ENCODE measurements at places on chromosomes 2 and 18.

DNA sequence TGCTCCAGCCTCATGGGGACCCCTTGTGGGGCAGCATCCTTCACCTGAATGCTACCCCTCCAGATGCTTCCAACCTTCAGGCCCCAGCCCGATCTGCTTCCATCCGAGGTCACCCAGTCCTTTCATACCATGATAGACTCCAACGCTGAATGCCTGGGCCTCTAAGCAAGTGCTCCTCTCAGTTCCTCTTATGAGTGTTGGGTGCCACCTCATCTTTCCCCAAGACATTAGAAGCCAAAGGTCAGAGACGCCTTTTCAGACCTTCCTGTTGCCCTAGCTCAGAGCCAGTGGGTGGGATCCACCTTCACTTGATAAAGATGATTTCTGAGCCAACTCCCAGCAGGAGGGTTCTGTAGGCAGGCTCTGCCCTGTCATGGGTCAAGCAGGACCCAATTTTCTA is 174.5 kb upstream of the MGAT5 start:
- DNase-seq: no peak

GRCh38 chr2:172288603-172289002 is 138.8 kb upstream of the ITGA6 start:
- DNase-seq: no peak

DNA sequence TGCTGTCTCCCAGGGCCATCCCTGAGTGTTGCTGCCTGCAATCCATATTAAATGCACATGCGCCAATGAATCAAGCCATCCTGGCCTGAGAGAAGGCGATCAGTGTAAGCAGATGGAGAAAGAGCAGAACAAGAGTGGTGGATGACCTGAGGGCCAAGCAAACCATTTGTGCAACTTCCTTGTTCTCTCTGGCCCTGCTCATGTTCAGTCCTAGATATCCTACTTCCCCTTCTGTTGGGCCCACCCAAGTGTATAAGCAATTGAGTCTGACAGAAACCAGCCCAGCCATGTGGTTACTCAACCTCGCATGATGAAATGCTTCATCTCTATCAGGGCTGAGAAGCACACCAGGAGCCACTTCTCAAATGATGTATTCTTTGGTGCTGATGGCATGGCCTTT is 383.1 kb upstream of the ID2 start:
- DNase-seq: no peak

DNA sequence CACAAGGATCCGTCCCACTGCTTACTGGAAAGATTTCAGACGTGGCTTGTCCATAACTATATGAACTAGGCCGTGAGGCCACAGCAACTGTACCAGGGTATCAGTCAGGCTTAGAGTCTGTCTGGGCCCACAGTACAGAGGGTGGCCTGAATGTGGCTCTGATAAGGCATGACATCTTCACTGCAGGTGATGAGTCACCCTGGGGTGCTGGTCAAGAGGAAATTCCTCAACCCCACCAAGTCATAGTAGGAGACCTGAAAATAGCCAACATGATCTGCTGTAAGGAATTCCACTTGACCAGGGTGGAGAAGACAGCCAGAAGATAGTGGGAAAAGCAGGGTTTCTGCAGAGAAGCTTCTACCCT is 107.7 kb downstream of the INHBB start:
- DNase-seq: no peak

GRCh38 chr2:85536479-85536878 is 2.5 kb upstream of the MAT2A start:
- DNase-seq: no peak

DNA sequence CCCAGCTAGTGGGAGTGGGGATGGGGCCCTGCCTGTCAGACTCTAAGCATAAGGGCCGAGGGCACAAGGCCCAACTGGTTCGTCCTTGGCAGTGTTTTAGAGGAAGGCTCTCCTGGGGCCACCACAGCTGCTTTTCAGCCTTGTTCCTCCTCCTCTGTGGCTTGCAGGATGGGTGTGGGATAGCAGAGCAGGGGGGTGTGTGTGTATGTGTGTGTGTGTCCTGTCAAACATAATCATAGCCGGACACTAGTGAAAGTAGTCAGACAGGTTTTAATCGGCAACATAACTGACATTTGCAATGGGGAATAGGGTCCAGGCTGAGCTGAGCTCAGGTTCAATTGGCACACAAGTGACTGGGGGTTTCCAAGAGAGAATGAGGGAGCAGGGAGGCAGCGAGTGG is 114.2 kb downstream of the SEPTIN10 start:
- no peak for DNase-seq

DNA sequence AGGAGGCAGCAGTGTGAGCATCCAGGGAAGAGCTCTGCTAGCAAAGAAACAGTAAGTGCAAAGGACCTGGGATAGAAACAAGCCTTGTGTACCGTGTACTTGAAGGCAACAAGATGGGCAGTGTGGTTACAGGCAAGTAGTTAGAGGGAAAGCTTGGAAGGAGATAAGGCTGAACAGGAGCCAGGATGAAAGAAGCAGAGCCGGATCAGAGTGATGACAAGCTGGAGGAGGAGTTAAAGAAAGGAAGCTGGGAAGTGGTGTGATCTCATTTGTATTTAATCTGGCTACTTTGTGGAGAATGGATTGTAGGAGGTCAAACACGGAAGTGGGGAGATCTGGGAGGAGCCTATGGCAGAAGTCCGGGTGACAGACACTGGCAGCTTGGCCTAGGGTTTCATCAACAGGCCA is 44.7 kb upstream of the VPS54 start:
- DNase-seq: no peak

GRCh38 chr2:26805241-26805676 is 19.4 kb downstream of the CENPA start:
- no peak for DNase-seq

GRCh38 chr2:95082477-95082876 is 39.1 kb downstream of the MRPS5 start:
- no peak for DNase-seq

GRCh38 chr2:43221763-43222474 is 4.5 kb downstream of the ZFP36L2 start:
- DNase-seq: no peak

- DNase-seq: no peak
These were observed 27.4 kb downstream of the DBI start for GRCh38 chr2:119393971-119394748.

GRCh38 chr2:18123577-18123976 is 245.1 kb downstream of the KCNS3 start:
- no peak for DNase-seq

- no peak for DNase-seq
These were observed 9.1 kb downstream of the GPR155 start for GRCh38 chr2:174477759-174478158.

DNA sequence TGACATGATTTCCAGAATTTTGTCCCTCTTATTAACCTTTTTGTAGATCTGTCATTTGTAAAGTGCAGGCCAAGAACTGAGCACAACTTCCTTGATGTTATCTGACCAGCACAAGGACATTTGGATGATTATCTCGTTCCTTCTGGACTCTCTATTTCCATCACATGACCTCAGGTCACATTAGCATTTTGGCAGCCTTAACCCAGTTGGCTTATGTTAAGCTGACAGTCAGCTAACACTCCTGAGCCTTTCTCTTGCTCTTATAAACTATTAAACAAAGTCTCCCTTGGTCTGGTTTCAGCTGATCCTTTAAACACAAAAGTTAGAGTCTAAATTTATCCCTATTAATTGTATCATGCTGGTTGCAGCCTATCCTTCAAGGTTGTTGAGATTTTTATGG is 167.2 kb upstream of the RBBP8 start:
- no peak for DNase-seq

DNA sequence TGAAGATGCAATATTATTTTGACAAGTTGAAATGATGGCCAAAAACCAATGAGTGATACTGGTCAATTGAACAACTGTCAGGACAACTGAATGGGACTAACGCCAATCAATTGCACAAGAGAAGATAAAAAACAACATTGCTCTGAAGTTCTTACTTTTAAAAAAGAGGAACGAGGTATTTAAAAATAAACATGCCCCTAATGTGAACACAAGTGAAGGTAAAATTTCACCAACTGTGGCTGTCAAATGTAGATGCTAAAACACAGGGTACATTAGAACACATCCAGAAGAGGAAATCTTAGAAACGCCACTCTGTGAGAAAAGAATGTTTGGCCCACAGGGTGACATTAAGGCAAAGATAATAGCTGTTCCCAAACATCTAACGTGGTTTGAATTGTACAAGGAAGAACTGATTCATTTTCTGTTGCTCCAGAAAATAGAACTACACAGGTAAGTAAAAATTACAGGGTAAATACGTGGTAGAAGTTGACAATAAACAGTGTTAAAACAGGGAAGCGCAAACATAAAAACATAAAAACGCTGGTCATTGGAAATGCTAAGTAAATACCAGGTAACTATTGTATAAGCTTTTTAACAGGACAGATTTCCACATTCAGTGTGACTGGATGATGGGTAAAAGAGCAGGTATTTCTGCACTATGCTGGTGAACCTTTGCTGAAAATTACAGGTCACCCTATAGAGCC is 20.3 kb downstream of the LONRF2 start:
- DNase-seq: no peak

DNA sequence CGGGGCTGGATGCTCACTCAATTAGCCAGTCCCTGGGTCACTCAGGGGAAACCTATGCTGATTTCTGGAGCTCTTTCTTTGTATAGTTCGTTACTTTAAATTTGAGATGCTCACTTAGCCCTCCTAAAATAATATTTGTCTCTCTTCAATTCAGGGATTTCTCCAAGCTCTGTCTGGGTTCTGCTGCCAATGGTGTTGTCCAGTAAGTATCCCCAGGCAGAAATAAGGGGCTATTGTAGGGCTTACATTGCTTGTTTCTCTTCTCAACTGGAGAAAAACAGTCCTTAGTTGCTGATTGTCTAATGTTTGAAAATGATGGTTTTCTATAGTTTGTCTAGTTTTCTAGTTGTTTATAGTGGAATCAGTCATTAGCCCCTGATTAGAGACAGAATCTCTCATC is 5.0 kb downstream of the RAB6C start:
- DNase-seq: no peak

- no peak for DNase-seq
These were observed 91.6 kb downstream of the HS1BP3 start for GRCh38 chr2:20559277-20559676.

DNA sequence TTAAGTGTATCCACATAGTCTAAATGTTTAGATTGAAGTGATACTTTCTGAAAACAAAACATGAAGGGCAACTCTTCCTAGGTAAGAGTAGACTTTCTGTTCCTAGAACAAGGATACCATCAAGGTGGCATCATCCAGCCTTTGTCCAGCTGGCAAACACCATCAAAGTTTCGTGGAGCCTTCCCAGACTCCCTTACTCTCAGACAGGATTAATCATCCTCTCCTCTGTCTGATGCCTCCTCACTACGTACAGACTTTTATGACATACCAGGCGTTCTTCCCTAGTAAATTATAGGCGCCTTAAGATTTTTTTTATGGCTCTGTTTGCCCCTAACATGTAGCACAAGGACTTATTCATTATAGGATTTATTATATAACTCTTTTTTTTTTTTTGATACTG is 29.4 kb upstream of the ASNSD1 start:
- DNase-seq: no peak

DNA sequence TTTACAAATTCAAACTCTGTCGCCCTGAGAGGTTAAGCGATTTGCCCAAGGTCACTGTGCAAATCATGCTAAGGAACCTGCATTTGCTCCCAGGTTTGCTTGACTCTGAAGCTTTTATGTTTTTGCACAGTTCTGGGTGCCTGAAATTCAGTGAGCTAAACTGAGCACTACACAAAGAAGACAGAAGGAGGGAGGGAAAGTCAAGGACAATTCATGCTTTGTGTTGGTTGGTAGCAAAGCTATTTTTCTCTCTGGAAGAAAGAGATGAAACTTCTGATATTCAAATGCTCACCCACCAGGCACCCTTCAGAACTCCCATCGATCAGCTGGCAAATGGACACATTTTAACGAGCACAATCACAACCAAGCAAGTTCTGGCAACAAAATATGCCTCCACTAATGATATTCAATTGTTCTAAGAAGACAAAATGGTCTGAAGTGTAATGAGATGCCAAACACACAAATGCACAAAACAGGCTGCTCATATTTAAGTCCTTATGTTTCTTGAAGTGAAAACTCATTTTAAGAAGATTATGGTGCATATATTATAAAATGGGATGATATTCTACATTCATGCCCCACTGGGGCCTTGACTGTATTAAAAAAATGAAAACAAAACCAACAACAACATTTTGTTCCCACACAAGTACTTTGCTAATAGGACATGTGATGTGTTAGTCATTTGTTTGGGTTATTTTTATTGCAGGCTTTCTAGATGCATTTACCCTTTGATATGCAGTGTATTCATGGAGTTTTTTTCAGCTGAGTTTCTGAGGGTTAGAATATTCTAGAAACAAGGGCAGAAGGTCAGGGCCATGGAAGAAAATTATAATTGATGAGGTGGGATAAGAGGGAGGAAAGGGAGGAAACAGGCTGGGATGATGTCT is 445.6 kb upstream of the CELF4 start:
- no peak for DNase-seq

DNA sequence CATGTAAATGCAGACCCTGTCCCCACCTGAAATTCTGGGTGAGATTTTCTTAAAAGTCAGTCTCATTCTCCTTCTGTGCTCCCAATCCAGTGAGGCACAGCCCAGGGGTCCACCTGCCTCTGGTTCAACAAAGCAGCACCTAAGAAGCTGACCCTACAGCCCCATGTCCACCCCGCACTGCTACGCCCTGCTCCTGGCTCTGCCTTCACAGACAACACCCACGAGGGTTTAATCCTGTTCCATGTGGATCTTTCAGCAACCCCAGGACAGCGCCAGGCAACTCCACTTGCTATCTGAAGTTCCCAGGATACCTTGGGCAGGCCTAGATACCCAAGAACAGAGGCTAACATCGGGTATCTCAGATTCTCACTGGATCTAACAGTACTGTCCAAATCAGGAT is 44.9 kb downstream of the HDLBP start:
- no peak for DNase-seq

DNA sequence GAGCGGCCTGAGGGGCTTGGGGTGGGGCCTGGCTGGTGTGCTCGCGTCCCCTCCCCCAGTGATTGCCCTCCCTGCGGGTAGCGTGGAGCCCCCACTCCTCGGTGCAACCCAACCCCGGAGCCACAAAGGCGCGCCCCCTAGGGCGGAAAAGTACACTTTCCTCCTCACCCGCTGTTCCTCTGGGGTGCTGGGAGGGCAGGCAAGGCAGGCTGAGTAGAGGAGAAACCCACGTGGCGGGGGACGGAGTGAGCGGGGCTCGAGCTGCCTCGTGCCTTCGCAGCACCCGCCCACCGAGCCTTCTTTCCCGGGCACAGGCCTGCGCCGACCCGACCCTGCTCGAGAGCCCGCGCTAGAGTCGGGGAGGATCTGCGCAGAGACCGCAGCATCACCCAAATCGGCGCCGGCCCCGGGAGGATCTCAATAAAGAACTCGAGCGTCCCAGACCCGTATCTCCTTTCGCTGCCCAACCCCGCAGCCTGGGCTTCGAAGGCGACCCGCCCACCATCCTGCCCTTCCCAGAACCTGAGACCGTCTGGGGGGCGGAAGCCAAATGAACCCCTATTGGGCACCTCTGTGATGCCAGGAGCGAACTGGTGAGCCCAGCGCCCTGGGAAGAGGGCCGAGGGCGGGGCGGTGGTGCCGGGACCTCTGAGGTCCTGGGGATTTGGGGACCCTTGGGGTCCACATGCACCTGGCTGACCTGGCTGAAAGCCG is 1.5 kb downstream of the UCN start:
- no peak for DNase-seq
